Endodermal cell (in vitro differentiated cells): ENCODE measurements at places on chromosomes 6 and 20.

GRCh38 chr20:17701826-17702225 is 2.1 kb downstream of the BANF2 start:
- no peak for DNase-seq

- DNase-seq = no peak
These were observed 22.2 kb downstream of the CEP57L1 start for GRCh38 chr6:109117346-109118035.

GRCh38 chr20:42923348-42923918 is 266.3 kb downstream of the PTPRT start:
- DNase-seq = no peak

- DNase-seq = peak; percentile 76
These were observed 109.0 kb downstream of the HFE start for GRCh38 chr6:26195924-26196845.

DNA sequence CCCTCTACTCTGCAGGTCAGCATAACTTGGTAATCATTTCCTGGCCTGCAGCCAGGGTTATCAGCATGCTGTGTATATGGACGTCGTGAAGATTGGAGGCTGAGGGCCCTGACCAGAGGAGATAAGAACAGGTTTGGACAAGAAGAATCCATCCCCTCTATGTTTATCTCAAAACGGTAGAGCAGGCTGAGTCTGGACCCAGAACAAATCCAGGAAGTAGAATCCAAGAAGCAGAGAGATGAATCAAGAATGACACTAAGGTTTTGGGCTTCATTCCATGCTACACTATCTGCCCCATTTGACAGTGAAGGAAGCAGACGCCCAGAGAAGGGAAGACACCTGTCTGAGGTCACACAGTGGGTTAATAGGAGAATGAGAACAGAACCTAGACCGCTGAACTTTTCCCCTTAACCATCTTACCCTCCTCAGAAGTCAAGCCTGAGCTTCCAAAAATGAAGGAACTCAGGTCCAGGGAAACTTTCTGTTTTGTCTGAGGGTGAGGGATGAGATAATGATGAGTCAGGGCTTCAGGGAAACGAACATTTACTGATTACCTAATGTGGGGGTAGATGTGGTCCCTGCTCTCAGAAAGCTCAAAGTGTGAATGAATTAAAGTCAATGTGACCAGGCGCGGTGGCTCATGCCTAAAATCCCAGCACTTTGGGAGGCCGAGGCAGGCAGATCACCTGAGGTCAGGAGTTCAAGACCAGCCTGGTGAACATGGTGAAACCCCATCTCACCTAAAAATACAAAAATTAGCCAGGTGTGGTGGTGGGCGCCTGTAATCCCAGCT is 9.4 kb upstream of the COMMD7 start:
- DNase-seq = peak; percentile 59

- no peak for DNase-seq
These were observed 5.2 kb upstream of the BTN3A2 start for GRCh38 chr6:26359765-26360164.

GRCh38 chr6:163620670-163621330 is 206.3 kb downstream of the QKI start:
- peak; percentile 18 for DNase-seq

- DNase-seq = peak; percentile 20
These were observed 10.5 kb upstream of the PCMTD2 start for GRCh38 chr20:64244870-64245603.

DNA sequence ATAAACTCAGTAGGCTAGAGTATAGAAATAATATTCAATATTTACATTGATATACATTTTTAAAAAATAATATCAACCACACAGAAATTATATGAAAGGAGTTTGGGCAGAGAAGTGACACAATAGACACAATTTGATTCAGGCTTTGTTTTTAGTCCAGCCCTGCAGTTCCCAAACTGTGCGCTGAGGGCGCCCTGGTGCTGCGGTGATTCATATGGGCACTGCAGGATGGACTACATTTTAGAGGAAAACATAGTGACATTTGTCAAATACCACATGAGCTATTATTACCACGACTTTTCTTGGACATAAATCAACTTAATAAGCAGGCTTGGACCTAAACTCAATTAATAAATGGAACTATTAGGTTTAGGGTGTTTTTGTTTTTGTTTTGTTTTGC is 364.3 kb upstream of the ID4 start:
- peak; percentile 85 for DNase-seq

DNA sequence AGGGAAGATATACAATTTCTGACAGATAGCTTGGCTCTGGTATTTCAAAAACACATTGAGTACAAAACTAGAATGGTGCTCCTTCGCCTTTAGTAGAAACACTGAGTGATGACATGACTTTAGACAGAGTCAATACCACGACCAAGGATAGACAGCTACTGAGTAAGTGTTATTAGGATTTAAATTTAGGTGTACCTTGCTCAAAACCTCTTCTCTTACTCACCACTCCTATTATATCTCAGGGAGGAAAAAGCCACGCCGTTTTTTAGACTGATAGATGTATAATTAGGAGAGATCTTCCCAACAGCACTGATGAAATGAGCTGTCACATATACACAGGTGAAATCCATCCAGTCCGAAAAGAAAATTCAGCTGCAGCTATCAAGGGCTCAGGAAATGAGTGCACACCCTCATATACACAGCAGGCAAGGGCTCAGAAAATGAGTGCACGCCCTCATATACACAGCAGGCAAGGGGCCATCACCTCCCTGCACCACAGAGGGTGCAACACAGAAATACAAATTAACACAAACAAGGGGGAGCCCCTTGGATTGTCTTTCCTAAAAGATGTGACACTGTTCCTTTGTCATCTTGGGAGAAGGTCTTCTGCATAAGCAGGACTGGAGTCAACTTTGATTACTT is 53.7 kb downstream of the LYRM4 start:
- no peak for DNase-seq

DNA sequence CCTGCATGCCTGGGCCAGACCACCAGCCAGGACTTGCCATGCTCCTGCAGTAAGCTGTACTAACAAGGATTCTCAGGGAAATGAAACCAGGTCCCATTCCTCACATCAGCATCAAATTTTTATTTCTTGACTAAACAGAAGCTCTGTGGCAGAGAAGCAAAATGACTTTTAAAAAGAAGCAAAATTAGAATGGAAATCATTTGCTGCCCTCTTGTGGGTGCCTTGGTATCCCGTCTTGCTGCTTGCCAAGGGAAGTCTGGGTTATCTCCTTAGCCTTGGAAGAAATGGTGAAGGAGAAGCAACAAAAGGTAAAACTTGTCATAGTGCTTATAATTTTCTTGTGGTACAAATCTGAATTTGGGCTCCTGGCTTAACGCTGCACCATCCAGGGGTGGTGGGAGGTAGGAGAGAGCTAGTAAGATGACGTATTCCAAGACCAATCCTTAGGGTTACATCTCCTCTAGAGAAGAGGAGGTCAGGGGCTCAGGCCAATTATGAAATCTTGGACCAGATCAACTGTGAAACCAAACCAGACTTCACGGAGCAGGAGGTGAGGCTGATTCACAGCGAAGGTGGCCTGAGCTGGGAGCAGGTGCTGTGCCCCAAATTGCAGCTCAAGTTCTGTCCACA is 107.5 kb downstream of the FAXC start:
- peak; percentile 85 for DNase-seq

- no peak for DNase-seq
These were observed 1.2 kb downstream of the ZFAND3 start for GRCh38 chr6:37820718-37821079.

GRCh38 chr6:133977983-133978895 is 25.2 kb downstream of the TBPL1 start:
- DNase-seq = no peak

GRCh38 chr6:2478200-2478599 is 232.8 kb upstream of the GMDS start:
- DNase-seq = no peak

GRCh38 chr6:167221400-167222201 is 63.8 kb upstream of the GPR31 start:
- DNase-seq = no peak

DNA sequence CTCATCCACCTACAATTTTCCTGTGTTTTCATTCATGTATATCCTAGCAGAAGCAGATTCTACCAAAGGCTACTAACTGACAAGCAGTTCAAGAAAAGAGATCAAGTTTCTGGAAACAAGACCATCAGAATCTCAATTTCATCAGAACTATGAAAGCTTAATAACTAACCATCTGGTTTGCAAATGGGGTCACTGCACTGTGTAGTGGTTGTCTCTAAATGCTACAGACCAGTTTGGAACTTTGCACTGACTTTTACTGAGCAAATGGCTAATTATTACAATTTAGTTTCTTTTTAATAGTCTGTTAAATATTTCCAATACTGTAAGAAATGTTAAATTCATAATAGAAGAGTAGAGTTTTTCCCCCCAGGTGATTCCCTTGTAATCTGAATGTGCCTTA is 64.5 kb downstream of the REPS1 start:
- no peak for DNase-seq

DNA sequence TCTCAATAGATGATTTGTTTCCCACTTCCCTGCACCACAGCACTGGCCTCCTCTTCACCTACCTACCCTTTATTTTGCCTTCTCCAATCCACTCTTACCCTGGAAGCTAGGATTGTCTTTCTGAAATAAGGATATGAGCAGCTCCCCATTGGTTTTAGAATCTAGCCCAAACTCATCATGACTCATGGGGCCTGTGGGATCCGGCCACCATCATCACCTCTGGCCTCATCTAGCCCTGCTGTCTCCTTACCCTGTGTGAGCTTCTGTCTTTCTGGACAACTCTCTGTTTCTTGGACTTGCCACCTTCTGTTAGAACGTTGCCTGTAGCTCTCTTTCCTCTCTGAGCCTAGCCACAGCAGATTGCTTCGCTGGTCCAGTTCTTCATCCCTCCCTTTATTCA is 277.1 kb downstream of the PAX1 start:
- no peak for DNase-seq

DNA sequence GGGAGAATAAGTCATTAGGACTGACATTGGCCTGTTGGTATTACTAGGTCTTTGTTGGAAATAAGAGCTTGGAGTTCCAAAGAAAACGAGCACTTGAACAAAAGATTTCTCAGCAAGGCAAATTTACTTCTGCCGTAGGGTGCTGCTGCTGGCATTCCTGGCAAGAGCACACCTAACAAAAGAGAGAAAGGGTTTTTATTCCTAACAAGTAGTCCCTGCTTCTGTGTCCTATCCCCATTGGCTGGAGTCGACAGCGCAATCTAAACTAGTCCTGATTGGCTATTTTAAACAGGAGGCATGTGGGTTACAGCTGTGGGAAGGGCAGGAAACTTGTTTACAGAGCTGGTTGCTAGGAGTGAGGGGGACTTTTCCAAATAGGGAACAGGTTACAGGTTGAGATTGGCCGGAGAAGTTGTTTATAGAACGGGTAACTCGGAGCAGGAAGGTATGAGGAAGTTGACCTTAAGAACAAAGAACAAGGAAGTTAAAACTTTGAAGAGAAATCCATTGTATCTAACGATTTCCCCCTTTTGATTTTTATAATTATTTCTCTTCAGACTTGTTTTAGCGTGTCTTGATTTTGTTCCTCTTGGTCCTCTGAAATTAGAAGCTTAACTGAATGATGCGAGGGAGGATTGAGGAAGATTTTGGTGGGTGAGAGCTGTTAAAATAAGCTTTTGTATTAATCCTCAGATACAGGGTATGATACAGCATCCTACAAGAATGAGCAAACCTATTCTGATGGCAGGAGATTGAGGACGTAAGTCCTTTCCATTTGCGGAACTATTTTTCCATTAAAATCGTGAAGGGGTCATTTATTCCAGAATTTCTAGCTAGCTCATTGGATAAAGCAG is 3.4 kb upstream of the ZNFX1 start:
- DNase-seq = peak; percentile 84

DNA sequence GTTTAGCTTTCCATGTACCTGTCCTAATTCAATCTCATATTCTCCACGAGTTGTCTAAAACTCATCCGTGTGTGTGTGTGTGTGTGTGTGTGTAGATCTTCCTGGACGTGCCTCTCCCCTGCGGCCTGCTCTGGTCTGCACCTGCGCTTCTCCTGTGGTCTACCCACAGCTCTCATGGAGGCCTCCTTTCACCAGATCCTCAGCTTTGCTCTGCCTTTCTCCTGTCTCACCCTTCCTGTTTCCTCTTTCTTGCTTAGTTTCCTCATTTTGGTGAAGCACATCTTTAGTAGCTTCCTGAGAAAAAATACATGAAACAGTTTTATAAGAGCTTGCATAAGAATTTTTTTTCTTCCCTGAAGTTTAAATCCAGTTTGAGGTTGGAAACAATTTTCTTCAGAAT is 18.1 kb downstream of the SLX4IP start:
- no peak for DNase-seq

DNA sequence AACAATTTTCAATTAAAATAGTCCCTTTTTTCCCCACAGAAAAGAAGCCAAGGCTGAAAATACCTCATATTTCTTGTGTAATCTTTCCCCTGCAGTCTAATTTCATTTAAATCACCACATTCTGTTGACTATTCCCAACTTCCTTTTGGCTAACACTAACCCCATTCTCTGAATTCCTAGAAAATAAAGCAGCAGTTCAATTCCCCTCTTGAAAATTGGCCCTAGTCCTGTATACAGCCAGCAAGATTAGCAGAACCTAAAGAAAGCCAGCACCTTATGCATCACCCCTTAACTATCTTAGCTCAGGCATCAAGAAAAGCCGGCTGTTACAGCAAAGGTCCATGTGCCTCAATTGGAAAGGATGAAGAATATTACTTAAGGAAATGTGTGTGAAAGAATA is 69.7 kb downstream of the MDN1 start:
- DNase-seq = no peak

DNA sequence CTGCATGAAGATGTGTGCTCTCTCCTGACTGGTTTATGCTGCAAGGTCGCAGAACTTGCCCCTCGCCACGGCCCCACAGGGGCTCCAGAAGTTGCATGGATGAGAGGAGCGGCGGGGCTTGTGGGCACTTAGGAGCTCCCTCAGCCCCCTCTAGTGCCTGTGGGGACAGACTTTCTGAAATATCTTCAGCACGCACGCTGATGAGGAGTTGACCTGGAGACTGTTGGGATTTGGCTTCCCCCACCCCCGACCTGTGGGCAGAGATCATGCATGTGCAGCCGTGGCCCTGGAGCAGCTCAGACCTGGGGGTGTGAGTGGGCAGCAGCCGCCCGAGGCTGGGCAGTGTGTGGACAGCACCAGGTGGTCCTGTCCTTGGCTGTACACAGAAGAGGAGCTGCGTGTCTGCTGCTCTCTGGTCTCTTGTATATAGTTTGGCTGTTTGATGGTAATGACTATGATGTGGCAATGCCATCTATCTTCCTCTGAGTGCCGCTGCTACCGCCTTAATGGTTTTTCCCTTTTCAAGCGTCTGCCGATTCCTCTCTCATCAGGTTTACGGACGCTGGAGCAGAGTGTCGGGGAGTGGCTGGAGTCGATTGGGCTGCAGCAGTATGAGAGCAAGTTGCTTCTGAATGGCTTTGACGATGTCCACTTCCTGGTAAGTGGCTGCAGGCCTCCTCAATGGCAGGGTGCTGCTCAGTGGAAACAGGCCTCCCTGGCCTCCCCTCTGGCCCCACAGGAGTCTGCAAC is 81.4 kb downstream of the TCP11 start:
- no peak for DNase-seq

- no peak for DNase-seq
These were observed 98.9 kb downstream of the TCP11 start for GRCh38 chr6:35042031-35042815.

- DNase-seq = peak; percentile 79
These were observed 177.7 kb downstream of the FARS2 start for GRCh38 chr6:5438922-5439584.

GRCh38 chr6:108767418-108768165 is 80.6 kb upstream of the ARMC2 start:
- no peak for DNase-seq

GRCh38 chr20:63434599-63435378 is 37.7 kb downstream of the KCNQ2 start:
- peak; percentile 97 for DNase-seq

- no peak for DNase-seq
These were observed 450.9 kb downstream of the GJA1 start for GRCh38 chr6:121886223-121886830.
